GM03348 (cell line): ENCODE measurements at places on chromosomes 11 and 22.
A peak's percentile ranks its signal among the peaks of the same experiment; 100 is the strongest.

DNA sequence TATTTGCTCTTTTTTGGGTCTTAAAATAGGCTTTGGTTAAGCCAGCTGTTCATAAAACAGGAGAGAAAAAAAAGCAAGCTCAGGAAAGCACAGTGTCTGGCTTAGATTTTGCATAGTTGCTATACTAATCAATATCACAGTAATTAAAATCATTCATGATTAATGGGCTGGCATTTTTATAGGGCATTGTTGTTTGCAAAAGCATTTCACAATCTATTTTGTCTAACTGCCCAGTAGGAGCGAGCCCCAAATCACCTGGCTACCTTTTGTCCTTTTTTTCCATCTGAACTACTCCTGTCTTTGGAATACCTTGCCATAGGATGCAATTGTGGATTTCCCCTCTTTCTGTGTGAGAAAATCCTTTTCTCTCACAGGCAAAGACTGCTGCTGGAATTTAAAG is 619.8 kb downstream of the JRKL start:
- DNase-seq = no peak

- no peak for DNase-seq
These were observed 171.9 kb downstream of the BUD13 start for GRCh38 chr11:116600930-116601329.

- DNase-seq = no peak
These were observed 86.7 kb downstream of the OSBP2 start for GRCh38 chr22:30781271-30781875.

- no peak for DNase-seq
These were observed 114.4 kb downstream of the SLC1A2 start for GRCh38 chr11:35304900-35305460.

DNA sequence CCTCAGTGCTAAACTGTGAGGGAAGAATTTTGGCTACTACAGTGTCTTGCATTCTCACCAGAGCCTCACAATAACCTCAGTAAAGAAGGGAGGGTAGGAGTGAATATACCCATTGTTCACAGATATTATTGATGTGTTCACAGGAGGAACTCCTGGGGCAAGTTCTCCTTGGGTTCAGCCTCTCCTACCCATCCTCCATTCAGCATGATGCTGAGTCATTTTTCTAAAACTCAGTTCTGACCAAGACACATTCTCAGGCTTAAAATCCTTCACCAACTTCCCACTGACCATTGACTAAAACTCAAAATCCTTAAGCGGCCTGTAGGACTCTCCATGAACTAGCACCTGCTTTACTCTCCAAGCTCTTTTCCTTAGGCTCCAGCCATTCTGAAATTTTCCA is 48.7 kb downstream of the SYTL2 start:
- DNase-seq = no peak

GRCh38 chr11:10181811-10182210 is 112.2 kb downstream of the SBF2 start:
- DNase-seq = peak; percentile 35

DNA sequence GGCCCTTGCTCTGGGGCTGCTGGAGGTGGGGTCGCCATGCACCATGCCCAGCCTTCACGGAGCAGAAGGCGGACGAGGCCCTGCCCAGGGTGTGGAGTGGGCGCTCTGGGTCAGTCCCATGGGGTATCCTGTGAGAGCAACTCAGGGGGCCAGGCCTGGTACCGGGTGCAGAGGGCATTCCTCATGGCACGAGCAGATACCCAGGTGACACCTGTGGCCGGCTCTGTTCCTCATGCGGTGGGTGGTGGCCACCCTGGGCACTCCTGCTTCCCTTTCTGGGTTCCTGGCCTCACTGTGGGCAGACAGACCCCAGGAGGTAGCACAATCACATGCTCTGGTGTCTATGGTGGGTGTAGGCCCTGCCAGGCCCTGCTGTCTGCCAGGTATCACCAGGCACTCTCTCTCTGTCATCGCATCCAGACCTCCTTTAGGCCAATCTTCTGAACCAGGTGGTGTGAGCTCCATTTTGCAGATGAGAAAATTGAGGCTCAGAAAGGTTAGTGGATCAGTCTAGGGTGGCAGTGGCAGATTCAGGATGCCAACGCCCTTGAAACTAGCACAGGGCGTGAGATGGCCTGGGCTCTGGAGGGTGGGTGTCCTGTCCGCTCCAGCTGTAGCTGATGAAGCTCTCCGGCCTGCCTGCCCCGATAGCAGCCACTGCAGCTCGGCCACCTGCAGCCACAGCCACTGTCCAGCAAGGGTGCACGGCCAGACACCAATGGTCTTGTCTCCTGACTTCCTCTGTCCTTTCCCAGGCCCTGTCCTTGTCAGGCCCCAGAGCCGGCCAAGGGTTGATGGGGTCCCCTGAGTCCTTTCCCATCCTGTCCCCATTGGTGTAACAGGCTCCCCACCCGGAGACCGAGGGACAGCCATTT is 15.1 kb downstream of the DGKZ start:
- no peak for DNase-seq

- DNase-seq = no peak
These were observed 7.5 kb downstream of the FXYD6 start for GRCh38 chr11:117868815-117869561.

- DNase-seq = no peak
These were observed 176.2 kb upstream of the FAT3 start for GRCh38 chr11:92048415-92048814.

DNA sequence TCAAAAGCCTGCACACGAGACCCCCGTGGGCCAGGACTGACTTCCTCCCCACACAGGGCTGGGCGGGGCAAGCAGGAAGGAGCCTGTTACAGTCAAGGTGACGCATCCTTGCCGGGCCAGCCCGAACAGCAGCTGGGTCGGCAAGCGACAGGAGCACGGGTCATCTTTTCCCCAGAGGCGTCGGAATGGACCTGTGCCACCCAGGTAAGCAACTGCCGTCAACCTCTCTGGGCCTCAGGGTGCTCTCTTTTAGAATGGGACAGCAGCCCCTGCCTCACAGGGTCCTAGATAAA is at the start of gene CYTH4:
Gene CYTH4 (plus strand): TSS at position 124 of the 293 bp plus-strand sequence. CDS start 62 bp downstream, at position 186.
- no peak for DNase-seq

DNA sequence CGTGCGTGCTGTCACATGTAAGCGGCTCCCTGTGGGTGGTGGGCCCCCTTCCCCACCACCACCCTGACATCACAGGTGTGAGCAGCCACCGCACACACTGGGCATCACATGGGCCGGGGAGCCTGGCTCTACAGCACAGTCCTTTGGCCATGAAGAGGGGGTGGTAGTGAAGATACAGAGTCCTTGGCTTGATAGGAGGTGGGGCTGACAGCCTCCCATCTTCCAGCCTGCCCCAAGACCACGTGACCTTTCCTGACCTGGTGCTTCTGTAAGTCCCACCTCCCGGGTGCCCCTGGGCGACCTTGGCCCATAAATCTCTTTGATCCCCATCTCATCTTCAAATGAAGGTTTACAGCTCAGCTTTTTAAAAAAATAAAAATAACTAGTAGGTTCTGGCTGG is 21.2 kb upstream of the MGAT3 start:
- DNase-seq = no peak

- peak; percentile 51 for DNase-seq
These were observed 125.3 kb downstream of the APOL5 start for GRCh38 chr22:35842954-35843353.

DNA sequence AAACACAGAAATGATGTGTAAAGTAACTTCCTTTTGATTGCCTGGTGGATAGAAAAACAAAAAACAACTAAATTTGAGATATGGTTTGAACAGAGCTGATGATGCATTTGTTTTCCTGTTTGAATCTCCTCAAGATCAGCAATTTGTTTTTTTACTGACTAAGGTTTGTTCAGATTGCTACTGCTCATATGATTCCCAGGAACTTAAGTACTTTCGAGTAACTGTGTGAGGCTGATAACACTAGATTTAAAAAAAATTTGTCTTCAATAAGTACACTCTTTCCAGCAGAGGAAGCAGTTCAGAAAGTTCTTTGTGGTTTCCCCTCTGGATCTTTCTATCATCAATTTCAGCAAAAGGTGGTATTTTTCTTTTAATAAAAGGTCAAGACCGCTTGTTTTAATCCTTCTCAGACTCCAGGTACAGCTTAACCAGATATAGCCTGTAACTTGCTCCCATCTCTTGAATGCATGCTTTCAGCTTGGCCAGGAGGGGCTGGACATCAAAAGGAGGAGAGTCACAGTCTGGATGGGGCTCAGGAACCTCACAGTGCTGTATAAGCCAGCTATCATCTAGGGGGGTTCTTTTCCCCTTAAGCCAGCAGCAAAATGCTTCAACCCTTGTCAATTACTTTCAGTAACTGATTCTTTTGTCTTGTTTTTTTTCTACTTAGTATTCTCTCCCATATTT is 12.3 kb upstream of the MS4A6E start:
- no peak for DNase-seq

DNA sequence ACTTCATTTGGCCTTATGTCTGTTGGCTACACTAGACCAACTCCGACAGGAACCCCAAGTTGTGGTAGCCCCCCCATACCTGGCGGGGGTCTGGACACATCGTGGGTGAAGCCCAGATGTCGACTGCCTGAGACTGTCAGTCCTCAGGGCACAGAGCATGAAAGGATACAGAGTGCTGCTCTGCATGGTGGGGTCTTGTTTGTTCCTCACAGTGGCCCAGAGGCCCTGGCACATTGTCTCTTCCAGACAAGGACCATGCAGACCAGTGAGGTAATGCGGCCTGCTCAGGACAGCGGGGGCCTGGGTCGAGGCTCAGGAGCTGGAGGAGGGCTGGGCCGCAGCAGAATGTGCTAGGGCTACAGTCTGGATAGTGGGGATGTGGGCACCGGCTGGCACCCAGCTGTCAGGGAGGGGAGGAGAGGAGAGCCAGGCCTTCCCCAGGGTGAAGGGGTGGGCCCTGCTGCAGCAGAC is 14.6 kb downstream of the CAPN5 start:
- no peak for DNase-seq

- DNase-seq = no peak
These were observed 18.8 kb upstream of the SYT13 start for GRCh38 chr11:45304992-45305335.

- DNase-seq = no peak
These were observed 27.5 kb upstream of the FBXO3 start for GRCh38 chr11:33801821-33802193.

DNA sequence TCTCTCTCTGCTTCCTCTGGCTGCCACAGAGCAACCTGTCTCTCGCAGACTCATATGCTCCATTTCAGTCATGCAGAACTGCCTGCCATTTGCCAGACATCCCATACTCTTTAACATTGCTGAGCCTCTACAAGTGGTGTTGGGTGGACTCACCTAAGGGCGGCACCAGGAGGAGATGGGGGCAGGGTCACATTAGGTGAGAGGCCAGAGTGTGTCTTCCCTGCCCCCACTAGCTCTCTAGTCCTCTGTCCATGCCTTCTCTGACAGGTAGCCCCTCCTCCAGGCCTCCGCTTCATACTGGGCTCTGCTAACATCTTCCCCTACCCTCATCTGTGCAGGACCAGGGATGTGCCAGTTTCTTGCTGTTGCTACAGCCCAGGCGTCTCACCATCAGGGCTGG is 366.3 kb downstream of the TENM4 start:
- DNase-seq = no peak

GRCh38 chr11:24375931-24376330 is 120.9 kb upstream of the LUZP2 start:
- DNase-seq = no peak

DNA sequence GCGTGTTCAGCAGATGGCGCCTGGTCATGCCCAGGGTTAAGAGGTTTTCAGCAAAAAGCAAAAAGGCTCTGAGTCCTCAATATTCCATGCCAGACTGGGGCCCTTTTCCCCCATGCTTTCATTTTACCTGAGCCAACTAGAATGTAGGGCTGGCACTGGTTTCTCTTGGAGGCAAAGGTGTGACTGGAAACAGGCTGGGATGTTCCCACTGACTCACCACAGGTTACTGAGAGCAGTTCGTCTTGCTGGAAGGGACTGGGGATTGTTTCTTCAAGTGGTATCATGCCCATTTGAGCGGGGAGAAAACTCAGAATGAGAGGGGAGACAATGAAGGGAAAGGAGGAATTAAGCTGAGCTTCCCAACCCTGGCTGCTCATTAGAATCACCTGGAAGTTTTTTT is 243.9 kb downstream of the TENM4 start:
- DNase-seq = no peak

GRCh38 chr22:37741312-37741795 is 44.5 kb downstream of the TRIOBP start:
- DNase-seq = peak; percentile 94

DNA sequence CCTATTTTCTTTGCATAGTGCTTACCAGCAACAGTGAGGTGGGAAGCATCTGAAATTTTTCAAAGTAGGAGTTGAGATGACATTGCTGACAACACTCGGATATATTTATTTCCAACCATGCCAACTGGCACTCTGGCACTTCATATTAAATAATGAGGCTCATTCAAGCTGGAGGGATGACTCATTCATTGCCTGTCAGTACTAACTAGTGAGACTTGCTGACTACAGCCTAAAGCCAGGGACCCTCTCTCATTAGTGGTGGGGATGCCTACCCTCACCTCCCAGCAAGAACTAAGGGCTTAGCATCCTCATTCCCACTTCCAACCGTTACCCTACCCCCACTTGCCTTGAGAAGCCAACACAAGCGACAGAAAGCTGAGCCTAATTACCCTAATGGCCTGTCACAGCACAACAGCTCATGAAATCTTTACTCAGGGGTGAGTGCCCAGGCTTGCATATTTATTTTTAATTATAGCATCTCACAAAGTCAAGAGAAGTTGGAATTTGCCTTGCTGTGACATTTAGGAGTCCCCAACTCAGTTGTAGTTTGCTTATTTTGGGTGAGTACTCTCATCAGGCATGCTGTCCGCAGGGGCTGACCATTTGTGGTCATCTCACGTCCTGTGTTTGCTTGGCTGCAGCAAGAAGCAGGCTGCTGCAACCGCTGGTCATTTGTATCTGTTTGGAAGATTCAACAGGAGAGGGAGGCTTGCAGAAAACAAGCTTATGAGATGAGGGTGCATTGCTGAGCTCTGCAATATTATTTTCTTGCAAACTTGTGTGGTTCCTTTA is 181.6 kb upstream of the POU2AF2 start:
- no peak for DNase-seq

DNA sequence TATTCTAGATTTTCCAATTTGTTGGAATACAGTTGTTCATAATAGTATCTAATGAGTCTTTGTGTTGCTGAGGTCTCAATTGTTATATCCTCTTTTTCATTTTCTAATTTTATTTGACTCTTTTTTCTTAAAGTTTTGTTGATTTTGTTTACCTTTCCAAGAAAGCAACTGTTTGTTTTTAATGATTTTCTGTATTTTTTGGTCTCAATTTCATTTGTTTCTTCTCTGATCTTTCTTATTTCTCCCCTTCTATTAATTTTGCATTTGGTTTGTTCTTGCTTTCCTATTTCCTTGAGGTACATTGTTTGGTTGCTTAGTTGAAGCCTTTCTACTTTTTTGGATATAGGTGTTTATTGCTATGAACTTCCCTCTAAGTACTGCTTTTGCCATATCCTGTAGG is 5.2 kb upstream of the OR52A1 start:
- no peak for DNase-seq

DNA sequence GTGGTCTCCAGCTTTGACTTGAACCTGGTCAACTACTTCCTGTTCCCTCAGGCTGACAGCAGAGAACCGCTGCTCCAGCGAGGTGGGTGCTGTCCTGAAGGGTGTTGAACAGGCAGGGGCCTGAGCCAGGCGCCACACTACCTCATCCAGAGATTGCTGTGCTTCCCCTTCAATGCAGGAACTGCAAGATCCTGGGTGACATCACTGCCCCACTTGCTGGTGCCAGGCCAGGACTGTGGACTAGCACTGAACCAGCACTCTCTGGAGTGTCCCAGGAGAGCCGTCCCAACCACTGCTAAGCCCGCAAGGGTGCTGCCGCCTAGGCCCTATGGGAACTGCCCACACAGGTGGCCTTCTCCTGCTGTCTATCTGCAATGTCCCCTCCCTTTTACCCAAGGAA is 51.7 kb downstream of the GAB4 start:
- DNase-seq = no peak

GRCh38 chr11:129442171-129442570 is 66.5 kb downstream of the BARX2 start:
- no peak for DNase-seq

GRCh38 chr22:46287873-46288751 is 8.6 kb upstream of the GTSE1 start:
- DNase-seq = no peak
